Activated CD8-positive, alpha-beta memory T cell treated with anti-CD3 and anti-CD28 coated beads for 1 hour (primary cell): ENCODE measurements at places on chromosomes 3 and 15.

GRCh38 chr3:125382298-125382697, 7.2 kb upstream of the ZNF148 start:
- no peak for DNase-seq

DNA sequence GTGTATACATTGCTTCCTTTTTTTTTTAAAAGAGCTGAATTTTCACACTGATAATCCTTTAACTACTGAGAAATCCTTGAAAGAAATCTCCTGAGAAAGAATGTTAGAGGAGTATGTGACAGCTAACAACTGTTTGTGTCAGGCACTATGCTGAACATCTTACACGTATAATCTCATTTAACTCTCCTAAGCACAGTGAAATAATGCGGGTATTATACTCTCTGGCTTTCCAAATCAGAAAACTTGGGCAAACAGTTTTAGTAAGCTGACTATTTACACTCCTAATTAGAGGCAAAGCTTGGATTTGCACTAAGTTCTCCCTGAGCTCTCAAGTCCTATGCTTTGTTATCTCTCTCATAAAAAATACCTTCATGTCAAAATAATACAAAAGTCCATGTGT, 69.3 kb downstream of the SMARCC1 start:
- DNase-seq, result no peak

- no peak for DNase-seq
Measured at GRCh38 chr3:114178770-114179368, at the start of gene DRD3. Gene DRD3 (minus strand): TSS chr3:114179052. CDS start chr3:114171992, 7,060 bp downstream.

- no peak for DNase-seq
Measured at GRCh38 chr15:88060383-88060782, 196.2 kb downstream of the NTRK3 start.

DNA sequence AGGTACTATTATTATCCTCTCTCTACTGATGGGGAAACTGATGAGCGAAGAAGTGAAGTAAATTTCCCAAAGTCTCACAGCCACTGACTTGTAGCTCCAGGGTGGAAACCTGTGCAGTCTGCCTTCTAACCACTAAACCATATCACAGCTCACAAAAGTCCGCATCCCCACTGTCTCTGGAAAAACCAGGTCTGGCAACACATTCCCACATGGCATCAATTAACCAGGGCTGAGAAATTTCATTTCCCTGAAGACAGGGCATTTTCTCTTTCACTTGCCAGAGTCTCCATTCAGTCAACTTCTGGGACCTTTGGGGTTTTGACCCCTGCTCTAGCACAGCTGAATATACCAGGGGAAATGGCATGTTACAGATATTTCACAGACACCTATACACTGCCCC, 26.5 kb downstream of the FBXO40 start:
- DNase-seq, result no peak

- no peak for DNase-seq
Measured at GRCh38 chr15:86157606-86158293, 78.1 kb downstream of the AGBL1 start.

GRCh38 chr3:191987831-191988350, 526.9 kb downstream of the PYDC2 start:
- no peak for DNase-seq

DNA sequence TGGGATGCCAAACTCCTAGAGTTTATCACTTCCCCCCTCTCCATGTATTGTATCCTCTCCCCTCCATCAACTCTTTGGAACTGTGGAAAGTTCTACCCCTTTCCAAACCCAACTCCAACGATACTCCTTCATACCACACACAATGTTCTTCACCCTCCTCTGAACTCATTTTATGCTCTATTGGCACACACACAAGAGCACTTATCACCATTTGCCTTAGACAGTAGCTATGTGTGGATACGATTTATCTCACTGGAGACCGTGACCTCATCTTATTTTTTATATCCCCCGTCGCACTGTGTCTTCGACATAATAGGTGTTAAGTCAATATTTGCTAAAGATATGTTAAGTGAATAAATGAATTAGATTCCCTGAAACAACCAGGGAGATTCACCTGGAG, 316.5 kb upstream of the PROK2 start:
- DNase-seq, result no peak

DNA sequence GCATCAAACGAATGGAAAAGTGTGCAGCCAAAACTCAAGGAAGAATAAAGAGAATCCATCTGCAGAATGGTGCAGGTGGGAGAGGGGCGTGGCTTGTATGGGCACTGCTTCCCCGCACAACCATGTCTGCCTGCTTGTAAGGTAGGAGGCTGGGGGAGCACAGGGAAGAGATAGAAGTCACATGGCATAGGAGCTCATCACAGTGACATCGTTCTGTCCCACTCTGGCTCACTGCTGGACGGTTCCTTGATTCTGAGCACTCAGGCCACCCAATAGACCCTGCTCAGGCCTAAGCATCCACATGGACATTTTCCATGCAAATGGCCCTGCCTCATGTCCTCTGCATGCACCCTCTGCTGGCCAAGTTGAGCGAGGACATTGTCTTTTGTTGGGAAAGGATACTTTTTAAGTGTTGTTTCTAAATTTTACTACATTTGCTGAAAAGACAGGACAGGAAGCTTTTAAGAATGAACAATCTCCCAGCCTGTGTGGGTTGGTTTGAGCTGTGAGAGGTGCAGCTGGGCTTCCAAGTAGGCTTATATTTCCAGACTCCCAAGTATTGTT, 3.1 kb downstream of the MYLK start:
- DNase-seq, result no peak

DNA sequence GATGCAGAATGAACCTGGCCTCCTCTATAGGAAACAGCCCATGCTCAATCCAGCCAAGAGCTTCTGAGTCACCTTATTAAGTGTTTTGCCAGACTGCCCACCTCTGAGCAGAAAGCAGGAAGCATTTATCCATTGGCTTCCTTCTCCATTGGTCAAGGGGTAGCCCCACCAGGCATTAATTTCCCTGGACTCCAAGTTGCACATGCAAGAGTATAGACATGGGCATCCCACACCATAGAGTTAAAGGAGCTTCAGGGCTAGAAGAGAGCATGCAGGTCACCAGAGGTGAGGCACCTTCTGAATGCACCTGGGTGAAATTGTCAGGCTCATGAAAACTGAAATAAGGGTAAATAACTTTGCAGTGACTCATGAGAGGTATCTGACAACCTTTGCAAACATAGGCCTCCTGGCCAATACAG, 230.8 kb upstream of the STAC start:
- DNase-seq, result no peak

GRCh38 chr15:70050441-70050840, 47.3 kb downstream of the TLE3 start:
- DNase-seq, result no peak

GRCh38 chr3:69776920-69777581, 37.8 kb downstream of the MITF start:
- no peak for DNase-seq

GRCh38 chr15:31465083-31465955, 138.7 kb downstream of the KLF13 start:
- DNase-seq, result no peak

GRCh38 chr3:26437678-26438077, 184.9 kb upstream of the LRRC3B start:
- DNase-seq, result no peak

DNA sequence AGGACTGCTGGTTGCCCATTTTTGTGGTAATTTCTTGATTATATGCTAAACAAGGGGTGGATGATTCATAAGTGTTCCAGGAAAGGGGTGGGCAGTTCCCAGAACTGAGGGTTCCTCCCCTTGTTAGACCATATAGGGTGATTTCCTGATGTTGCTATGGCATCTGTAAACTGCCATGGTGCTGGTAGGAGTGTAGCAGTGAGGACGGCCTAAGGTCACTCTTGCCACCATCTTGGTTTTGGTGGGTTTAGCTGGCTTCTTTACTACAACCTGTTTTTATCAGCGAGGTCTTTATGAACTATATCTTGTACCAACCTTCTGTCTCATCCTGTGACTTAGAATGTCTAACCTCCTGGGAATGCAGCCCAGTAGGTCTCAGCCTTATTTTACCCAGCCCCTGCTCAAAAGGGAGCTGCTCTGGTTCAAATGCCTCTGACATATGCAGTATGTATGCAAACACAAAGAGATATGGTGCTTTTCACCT, 46.2 kb downstream of the C3orf38 start:
- DNase-seq, result no peak

DNA sequence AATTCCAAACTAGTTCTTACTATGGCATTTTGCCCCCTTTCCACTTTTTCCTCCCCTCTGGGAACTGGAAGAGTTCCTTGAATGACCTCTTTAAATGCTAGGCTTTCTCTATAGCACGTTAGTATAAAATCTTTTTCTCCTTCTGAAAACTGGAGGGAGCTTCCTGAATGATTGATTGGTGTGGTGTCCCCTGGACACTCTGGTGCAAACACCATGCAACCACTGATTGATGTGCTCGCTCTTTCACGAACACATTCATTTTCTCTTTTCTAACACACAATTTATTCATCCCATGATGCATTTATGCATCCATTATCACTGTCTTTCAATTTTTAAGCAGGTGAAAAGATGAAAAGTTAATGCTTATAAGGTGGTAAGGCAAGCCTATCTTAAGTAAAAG, 159.1 kb upstream of the NANOGP8 start:
- DNase-seq, result no peak

GRCh38 chr3:75089841-75090240, 475.4 kb upstream of the CNTN3 start:
- DNase-seq, result no peak

- DNase-seq, result no peak
Measured at GRCh38 chr15:48437178-48437577, 105.9 kb downstream of the DUT start.

GRCh38 chr3:69231929-69232440, 109.6 kb upstream of the LMOD3 start:
- DNase-seq, result no peak

GRCh38 chr3:158165141-158165655, 55.3 kb downstream of the RSRC1 start:
- no peak for DNase-seq

GRCh38 chr3:162285259-162285658, 788.7 kb downstream of the OTOL1 start:
- DNase-seq, result no peak
